T47D (cell line): ENCODE measurements at places on chromosomes 2 and 18.

DNA sequence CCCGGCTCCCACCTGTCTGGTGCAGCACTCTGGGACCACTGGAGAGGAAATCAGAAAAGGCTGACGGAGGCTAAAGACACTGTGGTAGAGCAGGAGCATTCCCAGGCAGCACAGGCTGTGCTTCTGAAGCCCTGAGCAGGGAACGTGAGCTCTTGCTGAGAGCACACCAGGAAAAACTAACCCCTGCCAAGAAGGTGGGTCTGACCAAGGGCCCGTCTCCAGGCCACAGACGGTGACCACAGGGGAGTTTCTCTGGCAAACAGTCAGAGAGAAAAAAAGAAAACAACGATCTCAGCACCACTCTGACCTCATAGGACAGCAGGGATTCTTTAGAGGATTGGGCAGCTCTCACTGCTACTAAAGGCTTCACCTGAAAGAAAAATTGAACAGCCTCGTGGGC is 201.4 kb downstream of the AFF3 start:
- DNase-seq, result no peak

DNA sequence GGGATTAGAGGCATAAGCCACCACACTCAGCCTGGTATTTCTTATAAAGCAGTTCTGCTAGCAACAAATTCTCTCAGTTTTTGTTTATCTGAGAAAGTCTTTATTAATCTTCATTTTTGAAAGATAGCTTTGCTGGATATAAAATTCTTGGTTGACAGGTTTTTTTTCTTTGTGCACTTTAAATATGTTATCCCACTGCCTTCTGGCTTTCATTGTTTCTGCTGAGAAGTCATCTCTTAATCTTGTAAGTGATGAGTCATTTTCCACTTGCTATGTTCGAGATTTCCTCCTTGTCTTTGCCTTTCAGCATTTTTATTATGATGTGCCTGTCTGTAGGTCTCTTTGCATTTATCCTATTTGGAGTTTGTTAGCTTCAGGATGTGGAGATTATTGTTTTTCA is 5.9 kb upstream of the ELAC1 start:
- no peak for DNase-seq

- no peak for DNase-seq
Measured at GRCh38 chr2:18724371-18725145, 135.2 kb upstream of the NT5C1B start.

GRCh38 chr2:204174034-204174433 is 237.5 kb downstream of the ICOS start:
- DNase-seq, result no peak

DNA sequence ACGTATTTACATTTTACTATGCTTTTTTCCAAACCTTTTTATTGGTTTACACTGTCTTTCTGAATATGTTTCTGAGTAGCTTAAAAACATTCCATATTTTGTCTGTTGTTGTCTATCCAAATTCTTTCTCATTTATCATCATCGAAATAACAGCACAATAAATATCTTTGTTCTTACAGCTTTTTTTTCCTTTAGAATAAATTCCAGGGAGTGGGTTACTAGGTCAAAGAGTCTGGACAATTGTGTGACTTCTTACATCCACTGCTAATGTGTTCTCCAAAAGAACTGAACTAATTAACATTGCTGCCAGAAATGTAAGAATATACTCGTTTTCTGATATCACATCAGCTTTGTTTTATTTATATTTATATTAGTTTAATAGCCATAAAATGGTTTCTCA is 59.4 kb downstream of the ANKRD44 start:
- no peak for DNase-seq

DNA sequence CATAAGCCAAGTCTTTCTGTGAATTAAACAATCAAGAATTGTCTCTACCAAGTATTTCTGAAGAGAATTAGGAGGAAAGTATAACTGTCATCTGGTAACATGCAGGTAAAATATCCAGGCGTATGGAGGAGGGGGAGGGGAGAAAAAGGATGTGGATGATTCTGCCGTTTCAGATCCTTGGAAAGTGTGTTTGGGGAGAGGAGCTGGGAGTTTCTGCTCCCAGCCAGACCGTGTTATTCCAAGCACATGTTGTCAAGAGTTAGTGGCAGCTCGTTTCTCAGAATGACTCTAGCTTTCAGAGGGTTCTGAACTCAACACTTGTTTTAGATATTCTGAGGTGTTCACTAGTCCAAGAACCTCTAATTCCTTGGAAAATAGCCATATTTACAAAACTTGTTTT is 137.6 kb downstream of the FAM124B start:
- no peak for DNase-seq

GRCh38 chr2:231933916-231934401 is 7.8 kb upstream of the NPPC start:
- DNase-seq, result no peak

DNA sequence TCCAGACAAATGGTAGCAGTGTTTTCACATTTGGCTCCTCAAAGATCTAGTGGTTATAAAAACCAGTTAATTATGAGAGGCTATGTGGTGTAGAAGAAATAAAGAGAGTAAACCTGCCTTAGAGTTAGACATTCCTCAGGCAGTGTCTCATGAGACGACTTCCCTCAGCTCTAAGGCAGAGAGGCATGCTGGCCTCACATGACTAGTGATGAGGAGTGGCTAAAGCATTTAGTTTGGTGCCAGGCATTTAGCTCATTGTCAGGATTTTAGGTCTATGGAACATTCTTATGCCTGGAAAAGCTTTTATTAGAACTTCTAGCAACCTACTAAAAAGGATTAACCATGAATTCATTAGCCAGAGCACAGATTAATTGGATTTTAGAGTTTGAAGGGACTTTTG is 90.3 kb downstream of the RPRM start:
- DNase-seq, result no peak

- DNase-seq, result no peak
Measured at GRCh38 chr2:211760103-211760502, 778.5 kb downstream of the ERBB4 start.

GRCh38 chr18:35610089-35610488 is 28.5 kb downstream of the GALNT1 start:
- DNase-seq, result peak; percentile 5

DNA sequence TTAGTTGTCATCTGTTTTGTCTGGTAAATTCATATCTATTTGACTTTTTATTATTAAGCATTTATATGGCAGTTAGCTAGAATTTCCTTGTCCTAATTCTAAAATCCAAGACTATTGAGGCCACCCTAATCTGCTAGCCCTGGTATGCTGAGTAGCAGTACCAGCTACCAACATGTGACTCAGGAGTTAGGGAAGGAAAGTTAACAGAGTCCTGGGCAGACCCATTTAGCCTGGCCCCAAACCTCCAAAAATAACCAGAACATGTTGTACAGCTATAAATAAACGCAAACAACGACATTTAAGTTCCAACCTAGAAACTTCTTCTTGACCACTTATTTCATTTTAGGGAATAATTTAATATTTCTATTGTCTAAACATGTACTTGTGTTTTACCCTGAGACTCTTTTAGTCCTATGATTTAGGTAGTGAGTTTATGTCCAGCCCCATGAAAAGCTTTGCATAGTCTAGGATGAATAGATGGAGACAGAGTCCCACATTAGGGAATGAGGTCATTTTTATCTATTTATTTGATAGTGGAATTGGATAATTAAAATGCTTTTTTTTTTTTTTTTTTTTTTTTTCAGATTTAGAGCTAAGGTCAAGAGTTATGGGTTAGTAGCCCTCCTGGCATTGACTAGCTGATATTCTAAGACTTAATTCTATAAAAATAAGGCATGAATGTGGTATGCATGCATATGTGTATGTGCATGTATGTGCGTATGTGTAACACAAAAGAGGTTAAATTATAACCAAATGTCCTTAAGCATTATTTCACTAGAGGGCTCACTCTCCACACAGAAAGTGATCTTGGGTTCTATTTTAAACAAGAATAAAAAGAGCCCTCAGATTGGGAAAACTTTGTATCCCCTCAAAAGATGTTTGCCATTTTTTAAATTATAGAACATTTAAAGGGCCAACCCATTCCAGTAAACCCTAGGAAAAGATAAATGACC is 160.1 kb upstream of the MAPRE2 start:
- no peak for DNase-seq

DNA sequence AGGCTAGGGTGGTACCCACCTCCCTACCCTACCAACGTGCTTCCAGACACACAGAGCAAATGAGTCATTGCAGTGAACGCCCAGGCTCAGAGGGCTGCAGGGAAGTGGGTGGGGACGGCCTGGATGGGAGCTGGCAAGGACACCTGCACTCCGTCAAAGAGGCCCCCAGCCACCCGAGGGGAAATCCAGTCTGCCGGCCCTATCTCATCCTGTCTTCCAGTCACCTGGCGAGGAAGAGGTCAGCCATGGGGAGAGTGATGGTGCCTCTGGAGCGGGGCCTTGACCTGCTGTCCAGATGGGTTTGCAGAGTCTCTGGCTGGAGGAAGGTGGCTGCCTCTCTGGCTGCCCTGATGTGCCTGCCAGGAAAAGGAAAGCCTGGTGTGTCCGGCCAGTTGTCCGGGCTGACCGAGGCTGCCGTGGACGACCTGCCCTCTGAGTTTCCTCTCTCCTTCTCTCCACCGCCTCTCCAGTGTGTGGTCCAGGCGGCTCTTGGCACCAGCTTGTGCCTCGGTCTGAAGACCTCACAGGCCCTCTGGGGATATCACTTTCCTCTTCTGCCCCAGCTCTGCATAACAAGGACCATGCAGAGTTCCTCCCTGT is 209.7 kb upstream of the COPS8 start:
- DNase-seq, result no peak

- DNase-seq, result peak; percentile 33
Measured at GRCh38 chr2:46942143-46942526, 26.5 kb upstream of the MCFD2 start.

DNA sequence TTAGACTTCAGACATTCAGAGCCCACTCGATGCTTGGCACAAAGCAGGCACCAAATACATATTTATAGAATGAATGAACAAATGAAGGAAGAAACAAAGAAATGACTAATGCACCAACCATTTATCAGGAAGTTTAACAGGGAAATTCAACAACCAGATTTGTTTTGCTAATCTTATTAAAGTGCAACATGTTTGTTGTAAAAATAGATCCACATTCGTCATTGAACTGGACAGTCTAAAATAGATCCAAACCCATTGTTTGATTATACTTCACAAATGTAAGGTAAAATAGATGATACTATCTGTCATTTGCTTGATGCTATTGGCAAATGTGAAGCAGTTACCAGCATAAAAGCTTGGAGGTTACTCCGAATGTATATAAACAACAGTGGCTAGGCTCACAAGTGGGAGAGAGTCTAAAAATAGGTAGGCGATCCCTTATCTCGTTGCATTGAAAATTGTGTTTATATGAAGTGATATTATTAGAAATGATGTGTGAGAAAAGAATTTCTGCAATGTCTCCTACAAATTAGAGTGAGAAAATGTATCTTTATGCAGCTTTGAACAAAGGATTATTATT is 246.2 kb downstream of the NEDD4L start:
- DNase-seq, result no peak

DNA sequence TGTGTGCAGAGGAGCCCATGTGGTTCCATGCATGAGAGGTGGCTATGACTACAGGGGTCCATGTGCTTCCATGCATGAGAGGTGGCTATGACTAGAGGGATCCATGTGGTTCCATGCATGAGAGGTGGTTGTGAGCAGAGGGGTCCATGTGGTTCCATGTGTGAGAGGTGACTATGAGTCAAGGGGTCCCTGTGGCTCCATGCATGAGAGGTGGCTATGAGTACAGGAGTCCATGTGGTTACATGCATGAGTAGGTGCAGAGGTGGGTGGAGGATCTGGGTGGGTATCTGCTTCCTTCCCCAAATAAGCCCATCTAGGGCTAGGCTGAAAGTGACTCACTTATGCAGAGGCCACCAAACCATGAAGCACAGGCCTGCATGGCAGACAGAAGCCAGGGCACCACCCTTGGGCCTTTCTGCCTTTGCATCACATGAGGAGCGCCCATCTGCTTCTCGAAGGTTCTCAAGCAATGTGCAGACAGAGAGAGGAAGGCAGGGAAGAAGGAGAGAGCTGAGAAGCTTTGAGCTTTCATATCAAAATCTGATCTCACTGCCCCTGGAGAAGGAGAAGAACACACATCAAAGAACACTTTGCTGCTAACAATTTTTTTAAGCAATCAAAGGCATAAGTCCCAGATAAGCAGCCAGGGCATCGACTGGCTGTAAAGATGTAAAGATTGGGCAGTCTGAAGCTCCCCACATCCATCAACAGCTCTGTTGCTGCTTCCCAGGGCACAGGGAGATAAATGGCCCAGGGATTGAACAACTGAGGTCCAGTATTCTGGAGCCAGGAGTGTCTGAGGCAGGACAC is 137.6 kb downstream of the TNS1 start:
- no peak for DNase-seq

DNA sequence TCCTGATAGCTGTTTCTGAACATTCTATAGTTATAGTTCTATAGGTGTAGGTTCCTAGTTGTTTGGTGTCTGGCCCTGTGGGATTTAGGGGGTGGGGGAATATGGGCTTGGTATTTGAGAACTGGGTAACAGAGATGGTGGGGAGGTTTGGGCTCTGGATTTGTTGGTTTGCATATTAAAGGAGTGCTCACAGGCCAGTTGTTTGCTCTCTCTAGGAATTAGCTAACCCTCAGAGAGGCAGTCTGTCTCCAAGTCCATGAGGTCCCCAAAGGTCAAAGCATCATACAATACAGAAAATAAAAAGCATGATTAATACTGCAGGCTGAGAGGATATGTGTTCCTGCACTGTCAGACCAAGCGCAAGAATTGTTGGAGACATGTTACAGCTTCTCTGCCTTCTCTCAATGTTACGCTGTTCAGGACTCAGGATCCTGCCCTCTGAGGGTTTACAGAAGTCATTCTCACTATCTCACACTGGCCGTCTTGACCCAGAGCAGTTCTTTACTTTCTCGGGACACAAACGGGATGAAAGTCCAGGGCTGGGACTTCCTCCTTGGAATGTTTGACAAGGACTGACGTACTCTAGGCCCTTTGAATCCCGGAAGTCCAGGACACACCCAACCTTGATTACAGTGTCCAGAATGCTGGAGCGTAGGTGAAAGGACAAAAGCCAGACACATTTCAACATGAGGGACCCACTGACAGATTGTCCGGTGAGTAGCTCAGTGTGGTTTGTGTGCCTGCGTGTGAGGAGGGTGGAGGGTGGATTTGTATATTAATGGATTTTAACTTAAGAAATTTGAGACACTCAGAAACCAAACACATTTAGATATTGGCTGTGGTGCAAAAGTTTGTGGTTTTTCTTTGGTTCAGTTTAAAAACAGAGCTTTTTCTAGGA is at the start of gene NOSTRIN:
Gene NOSTRIN, plus strand, starts transcription at position 677 of the 898 bp plus-strand sequence. Its CDS starts 10 bp downstream, at position 687.
- no peak for DNase-seq

- no peak for DNase-seq
Measured at GRCh38 chr18:79490626-79491041, 94.9 kb downstream of the NFATC1 start.

DNA sequence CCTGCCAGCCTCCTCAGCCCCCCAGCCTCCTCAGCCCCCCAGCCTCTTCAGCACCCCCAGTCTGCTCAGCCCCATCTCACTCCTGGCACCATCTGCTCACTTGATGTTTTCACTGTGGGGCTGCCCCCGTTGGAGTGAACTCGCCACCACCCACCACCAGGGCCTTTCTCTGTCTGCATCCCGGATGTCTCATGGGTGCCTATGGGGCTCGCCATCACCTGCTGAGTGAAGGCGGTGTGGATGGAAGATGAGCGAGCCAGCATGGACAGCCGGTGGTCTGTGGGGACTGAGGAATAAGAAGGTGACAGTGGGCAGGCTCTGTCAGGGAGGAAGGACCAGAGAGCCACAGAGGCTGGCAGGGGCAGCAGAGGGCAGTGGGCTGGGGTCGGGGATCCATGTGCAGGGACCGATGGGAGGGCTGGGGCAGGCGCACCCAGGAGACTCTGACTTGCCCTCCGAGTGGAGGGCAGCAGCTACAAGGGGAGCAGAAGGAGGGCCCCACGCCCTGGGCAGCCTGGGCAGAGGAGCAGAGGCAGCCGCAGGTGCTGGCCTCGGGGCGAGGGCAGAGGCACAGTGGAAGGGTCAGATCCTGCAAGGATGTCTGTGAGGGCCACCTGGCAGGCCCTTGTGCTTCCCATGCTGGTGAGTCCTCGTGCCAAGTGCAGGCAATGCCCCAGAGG is 74.7 kb upstream of the ODC1 start:
- no peak for DNase-seq
